Psoas muscle (tissue), 8 donors: ENCODE measurements at places on chromosomes 2 and 18.

DNA sequence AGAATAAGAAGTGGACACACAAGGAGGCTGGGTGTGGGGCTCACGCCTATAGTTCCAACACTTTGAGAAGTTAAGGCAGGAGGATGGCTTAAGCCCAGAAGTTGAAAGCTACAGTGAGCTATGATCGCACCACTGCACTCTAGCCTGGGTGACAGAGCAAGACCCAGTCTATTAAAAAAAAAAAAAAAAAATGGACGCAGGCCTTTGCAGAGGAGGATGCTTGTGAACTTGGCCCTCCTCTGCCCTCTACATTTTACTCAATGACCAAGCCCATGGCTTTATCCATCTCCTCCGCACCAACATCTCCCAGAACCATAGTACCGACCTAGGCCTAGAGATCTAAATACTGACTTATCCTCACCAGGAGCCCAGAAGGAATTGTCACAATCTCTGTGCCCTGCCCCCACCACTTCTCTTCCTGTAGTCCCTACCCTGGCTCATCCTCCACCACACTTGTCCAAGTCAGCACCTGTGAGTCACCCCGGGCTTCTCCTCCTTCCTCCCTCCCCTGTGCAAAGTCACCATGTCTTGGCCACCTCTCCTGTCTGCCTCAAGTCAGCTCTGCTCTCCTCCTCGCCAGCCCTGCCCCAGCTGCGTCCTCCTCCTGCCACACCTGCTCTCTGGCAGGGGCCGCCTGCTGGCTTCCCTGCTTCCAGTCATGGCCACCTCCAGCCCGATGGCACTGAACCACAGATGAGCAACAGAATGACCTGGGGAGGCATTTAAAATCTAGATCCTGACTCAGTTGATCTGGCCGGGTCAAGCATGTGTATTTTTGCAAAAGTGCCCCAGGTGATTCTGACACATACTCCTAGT lies 35.8 kb upstream of the ASPRV1 start:
- DNase-seq: peak; percentile 83

- DNase-seq: no peak
Observed at GRCh38 chr18:78510091-78510490, 469.5 kb upstream of the SALL3 start.

- no peak for DNase-seq
Observed at GRCh38 chr2:190636361-190636760, 12.5 kb upstream of the NAB1 start.

DNA sequence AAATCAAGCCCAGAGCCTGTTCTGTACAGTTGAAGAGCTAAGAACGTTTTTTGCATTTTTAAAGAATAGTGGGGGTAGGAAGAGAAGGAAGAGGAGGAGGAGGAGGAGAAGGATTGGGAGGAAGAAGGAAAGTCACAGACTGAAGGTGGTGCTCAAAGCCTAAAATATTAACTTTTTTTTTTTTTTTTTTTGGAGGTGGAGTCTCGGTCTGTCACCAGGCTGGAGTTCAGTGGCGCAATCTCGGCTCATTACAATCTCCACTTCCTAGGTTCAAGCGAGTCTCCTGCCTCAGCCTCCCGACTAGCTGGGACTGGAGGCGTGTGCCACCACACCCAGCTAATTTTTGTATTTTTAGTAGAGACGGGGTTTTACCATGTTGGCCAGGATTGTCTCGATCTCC lies 18.3 kb upstream of the KLHL29 start:
- DNase-seq: no peak

- peak; percentile 19 for DNase-seq
Observed at GRCh38 chr2:152925547-152926448, 207.4 kb downstream of the ARL6IP6 start.

- DNase-seq: no peak
Observed at GRCh38 chr2:168830958-168831357, 28.5 kb downstream of the NOSTRIN start.

- peak; percentile 47 for DNase-seq
Observed at GRCh38 chr2:240465765-240466578, 30.5 kb downstream of the GPC1 start.

- no peak for DNase-seq
Observed at GRCh38 chr2:66700677-66701066, 265.7 kb downstream of the MEIS1 start.

DNA sequence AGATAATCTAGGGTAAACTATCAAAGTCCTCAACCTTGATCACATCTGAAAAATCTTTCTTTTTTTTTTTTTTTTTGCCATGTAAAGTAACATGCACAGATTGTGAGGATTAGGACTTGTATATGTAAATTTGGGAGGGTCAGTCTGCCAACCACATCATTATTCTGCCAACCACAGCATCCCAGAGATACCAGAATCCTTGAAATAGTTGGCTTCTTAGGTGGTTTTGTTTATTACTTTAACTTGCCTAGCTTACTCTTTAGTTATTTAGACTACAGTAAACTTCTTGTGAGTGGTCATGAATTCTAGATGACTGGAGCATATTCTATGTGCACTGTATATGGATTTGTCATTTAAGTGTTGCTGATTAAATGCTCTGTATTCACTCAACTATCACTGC lies 242.1 kb upstream of the RBMS1 start:
- DNase-seq: no peak

GRCh38 chr2:74199275-74199701 lies 873 bp downstream of the MTHFD2 start:
- no peak for DNase-seq

DNA sequence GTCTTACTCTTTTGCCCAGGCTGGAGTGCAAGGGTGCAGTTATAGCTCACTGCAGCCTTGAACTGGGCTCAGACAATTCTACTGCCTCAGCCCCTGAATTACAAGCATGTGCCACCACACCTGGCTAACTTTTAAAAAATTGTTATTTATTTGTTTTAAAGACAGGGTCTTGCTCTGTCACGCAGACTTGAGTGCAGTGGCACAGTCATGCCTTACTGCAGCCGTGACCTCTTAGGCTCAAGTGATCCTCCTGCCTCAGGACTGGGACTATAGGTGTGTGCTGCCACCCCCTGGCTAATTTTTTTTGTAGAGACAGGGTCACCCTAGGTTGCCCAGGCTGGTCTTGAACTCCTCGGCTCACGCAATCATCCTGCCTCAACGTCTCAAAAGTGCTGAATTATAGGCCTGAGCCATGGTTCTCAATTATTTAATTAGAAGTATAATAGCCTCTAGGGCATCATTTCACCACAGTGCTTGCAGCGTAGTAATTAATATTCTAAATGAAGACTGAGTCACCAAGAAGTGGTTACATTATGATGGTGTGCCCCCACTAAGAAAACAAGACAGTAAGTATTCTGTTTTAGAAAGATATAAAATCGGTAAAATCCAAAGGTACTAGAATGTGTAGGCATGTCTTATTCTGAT lies 69.6 kb downstream of the EML4 start:
- no peak for DNase-seq

- no peak for DNase-seq
Observed at GRCh38 chr2:231934441-231935206, 8.4 kb upstream of the NPPC start.

- no peak for DNase-seq
Observed at GRCh38 chr2:26172871-26173775, at the start of gene GAREM2. Gene GAREM2 (plus strand): TSS chr2:26173088. CDS start chr2:26173221, 133 bp downstream.

GRCh38 chr2:11750917-11751316 lies 4.5 kb downstream of the LPIN1 start:
- DNase-seq: no peak

- DNase-seq: no peak
Observed at GRCh38 chr2:25989154-25989553, 6.9 kb upstream of the KIF3C start.

- DNase-seq: no peak
Observed at GRCh38 chr2:154459286-154459685, 239.2 kb upstream of the KCNJ3 start.

DNA sequence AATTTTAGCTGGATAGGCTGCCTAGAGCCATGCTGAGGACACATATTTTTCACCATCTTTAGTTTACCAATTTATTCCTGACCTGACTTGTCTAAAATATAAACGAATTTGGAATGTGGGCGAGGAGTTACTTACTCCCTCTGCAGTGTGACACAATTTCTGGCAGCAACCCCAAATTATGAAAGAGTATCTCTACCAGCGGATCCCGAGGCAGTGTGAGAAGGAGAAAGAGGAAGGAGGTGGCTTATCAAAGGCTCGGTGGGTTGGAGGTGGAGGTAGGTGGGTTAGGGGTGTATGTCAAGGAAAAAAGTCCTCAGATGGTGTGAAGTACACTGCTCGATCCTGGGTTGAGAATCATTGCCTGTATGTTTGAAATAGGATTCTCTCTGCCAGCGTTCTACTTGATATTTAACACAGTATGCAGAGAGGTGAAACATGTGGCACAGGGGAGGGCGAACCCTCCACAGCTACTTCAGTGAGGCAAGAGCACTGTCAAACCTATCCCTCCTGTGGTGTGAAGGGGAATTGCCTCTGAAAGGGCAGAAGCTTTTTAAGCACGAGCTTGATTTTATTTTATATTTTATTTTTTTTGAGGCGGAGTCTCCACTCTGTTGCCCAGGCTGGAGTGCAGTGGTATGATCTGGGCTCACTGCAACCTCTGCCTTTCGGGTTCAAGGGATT lies 76.0 kb downstream of the RFTN2 start:
- DNase-seq: no peak

GRCh38 chr2:236582968-236583367 lies 13.3 kb downstream of the ACKR3 start:
- no peak for DNase-seq

GRCh38 chr2:235676536-235676799 lies 182.6 kb downstream of the AGAP1 start:
- DNase-seq: no peak

GRCh38 chr2:238458651-238459050 lies 31.9 kb downstream of the ASB1 start:
- peak; percentile 42 for DNase-seq

DNA sequence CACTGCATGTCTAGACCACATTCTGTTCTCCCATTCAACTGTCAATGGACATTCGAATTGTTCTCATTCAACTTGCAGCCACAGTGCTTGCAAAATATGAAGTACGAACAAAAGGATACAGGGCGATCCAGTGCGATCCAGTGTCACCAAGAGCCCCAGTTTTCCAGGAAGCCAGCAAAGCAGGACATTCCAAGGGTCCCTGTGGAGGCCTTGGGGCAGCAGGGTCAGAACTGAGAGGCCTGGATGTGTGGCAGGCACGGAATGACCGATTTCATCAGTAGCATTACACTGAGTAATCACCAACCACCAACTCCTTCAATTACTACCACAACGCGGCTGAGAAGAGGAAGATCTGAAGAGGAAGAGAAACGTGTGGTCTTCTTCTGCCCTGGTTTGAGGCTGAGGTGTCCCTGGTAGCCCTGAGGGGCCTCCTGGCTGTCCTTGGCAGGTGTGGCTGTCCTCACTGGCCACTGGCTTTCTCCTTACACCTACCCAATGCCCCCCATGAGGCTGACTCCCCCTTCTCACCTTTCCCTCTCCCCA lies 172.7 kb upstream of the FHL2 start:
- no peak for DNase-seq

DNA sequence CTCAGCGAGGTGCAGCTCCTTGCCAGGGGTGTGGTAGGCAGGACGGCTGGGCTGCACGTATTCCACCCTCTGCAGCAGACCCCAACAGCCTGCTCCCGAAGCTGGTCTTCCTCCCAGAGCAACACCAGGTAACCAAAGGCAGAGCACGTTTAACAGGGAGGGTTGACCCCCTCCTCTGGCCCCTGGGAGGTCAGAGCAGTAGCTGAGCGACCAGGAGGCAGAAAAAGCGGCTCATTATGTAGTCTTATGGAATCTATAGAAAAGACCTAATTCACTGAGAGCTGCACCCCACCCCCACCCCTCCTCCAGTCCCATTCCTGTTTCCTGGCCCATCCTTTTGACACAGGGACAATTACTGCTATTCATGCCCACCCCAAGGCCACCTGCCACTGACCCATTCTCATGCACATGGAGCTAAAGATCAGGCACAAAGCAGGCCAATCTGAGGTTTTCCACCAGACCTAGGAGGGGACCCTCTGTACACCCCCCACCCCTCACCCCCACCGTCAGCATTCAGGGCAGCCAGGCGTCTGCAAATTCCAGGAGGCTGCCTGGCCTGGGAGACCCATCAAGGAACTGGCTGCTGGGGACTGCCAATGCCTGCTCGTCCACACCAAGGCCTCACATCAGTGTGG lies 60.9 kb upstream of the FZD7 start:
- DNase-seq: no peak

DNA sequence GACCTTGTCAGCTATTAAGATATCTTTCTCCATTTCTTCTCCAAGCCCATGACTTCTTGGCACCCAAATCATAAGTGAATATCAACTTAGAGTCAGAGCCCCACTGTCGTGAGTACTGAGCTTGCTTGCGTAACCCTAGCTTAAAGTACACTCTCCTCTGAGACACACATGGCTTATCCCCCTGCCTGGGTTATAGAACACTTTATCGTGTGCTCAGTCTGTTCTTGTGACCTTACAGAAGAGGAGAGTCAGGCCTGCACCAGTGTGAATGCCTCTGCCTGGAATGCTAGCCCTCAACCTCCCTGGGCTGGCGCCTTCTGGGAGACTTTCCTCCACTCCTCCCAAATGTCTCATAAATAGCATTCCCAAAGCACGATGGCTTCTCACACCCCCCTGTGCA lies 79.3 kb downstream of the CEP192 start:
- DNase-seq: no peak
